Fibroblast of skin of right biceps (primary cell): ENCODE measurements at places on chromosomes 7 and 10.

DNA sequence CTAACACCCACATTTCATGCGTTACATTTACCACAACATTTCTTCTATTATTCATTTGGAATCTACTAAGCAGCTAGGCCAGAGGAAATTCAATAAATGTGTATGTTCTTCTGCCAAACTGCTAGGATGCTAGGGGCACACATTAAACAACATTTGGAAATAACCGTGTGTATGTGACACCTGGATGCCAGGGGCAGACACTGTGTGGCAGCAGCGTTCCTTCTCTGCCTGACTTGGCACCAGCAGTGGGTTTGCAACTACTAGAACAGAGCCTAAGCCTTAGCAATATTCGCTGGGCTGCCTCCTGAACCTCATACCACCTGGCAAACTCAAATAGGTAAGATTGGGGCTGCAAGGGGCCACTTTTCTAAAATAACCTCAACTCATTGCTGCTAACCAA lies 182.1 kb downstream of the CHCHD3 start:
- no peak for DNase-seq

DNA sequence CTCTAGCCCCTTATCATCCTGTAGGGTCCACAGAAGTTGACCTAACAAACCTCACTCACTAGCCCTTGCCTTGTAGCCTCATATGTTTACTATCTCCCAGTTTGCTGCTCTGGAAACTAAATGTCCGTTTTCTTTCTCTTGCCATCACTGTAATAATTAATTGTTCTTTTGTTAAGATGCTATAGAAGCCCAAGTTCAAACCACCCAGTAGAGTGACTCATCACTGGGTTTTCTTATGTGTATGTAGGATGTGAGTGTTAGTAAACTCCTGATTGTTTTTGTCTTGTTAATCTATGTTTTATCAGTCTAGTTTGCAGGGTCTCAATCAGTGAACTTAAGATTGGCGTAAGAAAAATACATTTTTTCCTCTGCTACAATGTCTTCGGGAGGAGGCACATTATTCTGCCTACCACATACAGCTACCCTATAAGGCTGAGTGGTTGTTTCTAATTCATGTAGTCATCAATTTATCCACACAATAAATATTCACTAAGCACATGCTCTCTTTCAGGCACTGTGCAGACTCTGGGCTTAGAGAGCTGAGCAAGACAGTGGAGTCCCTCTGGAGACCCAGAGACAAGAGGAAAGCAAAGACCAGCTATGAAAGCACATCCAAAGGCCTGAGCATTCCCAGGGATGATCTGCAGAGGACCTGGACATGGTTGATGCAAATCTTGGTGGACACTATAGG lies 474.1 kb upstream of the AKR1E2 start:
- peak; percentile 85 for DNase-seq

DNA sequence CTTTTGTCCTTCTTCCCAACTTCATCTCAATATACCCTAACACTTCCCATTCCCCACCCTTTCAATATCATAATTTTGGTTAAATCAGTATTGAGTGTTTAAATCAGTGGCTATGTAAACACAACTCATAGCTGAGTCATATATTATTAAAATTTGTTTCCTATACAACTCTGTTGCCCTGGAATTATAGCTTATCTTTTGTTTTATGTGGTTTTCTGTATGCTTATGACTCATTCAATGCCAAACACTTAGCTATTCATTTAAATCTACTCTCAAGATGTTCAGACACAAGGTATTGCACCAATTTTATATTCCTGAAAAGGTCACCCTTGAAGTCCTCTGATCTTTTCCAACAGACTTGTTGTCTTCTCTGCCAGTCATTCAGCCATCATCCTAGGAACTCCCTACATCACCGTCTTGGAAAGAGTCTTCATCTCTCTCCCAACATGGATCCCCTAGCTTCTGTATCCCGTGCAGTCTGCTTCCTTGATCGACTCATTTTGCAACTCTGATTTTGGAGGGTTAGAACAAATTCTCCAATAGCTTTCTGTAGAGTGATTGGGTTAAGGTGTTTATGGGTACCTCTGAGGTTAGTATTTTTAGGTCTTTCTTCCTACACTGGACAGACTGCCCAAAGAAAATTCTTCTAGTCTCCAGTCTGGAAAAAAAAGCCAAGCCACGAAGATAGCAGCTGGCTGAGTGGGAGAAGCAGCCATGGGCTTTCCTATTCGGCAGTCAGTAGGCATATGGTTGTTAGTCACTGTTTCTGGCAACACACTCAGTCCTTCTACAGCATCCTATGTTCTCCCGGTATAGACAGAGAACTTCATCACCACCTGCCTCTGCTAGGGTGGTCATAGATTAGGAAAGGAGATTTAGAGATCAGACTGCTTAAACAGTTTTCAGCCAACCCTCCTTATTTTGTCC lies 102.1 kb downstream of the CRPPA start:
- DNase-seq = peak; percentile 6

GRCh38 chr10:35007858-35008301 lies 82.3 kb downstream of the CUL2 start:
- no peak for DNase-seq

DNA sequence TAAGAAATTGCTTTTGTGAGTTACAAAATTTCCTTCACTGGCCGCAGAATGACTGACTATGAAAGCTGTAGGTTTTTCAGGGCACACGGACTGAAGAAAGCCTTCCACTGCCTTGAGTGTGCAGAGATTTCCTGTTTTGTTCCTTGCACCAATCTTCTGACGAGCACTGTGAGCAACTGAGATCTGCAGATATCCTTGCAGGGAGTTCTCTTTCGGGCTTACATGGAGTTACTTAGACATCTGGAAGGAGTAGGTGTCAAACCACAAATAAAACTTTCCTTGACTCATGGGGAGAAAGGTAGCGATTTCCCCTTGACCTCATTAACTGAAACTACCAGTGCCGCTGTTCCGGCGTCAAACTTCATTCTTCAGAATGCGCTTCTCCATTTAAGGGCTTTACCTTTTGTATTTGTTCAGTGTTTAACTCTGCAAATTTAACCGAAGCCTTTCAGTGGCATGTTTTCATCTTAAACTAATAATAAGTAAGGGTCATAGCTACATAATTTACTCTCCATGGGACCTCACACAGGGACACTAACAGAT lies 1175.3 kb downstream of the GATA3 start:
- DNase-seq = no peak

GRCh38 chr10:71218046-71218650 lies 5.8 kb downstream of the UNC5B start:
- DNase-seq = peak; percentile 70

- peak; percentile 53 for DNase-seq
Measured at GRCh38 chr7:77569514-77570232, 32.6 kb downstream of the PTPN12 start.

GRCh38 chr10:119651514-119652360 lies 557 bp downstream of the BAG3 start:
- no peak for DNase-seq

DNA sequence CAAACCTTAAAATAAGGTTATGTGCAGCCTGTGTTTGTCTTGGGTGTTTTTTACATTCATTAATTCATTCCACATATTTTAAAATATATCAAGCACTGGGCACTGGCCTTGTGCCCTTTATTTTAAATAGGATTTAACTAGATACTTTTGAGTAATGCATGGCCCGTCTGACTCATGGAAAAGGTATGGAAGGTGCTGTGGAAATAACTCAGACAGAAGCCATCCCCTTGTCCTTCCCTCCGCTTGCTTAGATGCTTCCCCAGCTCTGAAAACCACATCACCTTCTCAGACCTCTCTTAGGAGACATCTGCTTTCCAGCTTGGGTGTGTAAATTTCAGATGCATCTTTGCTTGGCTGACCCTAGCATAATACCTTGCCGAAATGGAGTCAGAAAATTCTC lies 30.5 kb downstream of the SLC18A2 start:
- DNase-seq = peak; percentile 35

DNA sequence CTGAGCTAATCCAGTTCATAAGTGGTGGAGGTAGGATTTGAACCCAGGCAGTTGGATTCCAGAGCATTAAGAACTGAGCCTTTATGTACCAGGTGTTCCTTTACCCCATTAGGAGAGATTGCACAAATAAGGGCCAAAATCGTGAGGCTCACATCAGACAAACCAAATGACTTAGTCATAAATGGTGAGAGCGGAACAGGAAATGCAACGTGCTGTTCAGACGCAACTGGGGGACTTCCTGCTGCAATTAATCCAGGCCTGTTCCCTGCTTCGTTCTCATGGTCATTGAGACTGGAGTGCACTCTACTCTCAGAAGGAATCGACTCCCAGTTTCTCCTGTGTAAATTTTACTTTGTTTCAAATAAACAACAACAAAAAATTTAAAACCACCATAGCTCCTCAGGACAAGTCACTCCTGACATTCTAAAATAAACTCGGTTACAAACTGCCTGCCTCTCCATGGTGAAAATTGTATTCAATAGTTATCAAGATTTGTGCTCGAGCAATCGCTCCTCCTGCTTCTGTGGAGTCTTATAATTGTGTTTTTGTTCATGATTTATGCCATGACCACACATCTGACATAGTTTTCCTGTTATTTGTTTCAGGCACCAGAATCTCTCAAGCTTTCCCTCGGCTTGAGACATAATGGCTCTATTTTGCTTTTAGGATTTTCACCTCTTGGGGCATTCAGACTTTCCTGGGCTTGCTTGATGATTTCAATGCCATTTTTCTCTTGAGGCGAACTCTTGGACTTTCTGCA lies 115.3 kb upstream of the BMPER start:
- DNase-seq = peak; percentile 47

GRCh38 chr7:42932811-42933591 lies 825 bp downstream of the MRPL32 start:
- DNase-seq = peak; percentile 46

GRCh38 chr7:49522111-49522510 lies 251.3 kb upstream of the VWC2 start:
- DNase-seq = no peak

DNA sequence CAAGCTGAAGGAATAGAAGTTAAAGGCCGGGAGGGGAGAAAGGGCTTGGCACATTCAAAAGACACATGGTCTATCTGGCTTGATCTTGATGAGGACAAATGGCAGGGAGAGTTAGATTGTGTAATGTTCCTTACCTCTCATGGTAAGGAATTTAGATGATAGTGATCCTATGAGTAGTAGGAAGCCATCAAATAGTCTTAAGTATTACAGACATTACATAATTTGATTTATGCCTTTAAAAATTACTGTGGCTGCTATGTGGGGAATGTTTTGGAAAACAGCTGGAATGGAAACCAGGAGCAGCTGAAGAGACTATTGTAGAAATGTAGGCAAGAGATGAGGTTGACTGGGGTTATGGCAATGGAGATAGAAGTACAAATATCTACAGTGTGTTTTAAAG lies 351.3 kb upstream of the BMPER start:
- peak; percentile 56 for DNase-seq

- no peak for DNase-seq
Measured at GRCh38 chr10:126893206-126893605, 12.0 kb upstream of the DOCK1 start.

GRCh38 chr10:63920926-63921325 lies 399.7 kb downstream of the REEP3 start:
- no peak for DNase-seq

GRCh38 chr7:157865351-157866165 lies 528.8 kb downstream of the DNAJB6 start:
- DNase-seq = no peak

DNA sequence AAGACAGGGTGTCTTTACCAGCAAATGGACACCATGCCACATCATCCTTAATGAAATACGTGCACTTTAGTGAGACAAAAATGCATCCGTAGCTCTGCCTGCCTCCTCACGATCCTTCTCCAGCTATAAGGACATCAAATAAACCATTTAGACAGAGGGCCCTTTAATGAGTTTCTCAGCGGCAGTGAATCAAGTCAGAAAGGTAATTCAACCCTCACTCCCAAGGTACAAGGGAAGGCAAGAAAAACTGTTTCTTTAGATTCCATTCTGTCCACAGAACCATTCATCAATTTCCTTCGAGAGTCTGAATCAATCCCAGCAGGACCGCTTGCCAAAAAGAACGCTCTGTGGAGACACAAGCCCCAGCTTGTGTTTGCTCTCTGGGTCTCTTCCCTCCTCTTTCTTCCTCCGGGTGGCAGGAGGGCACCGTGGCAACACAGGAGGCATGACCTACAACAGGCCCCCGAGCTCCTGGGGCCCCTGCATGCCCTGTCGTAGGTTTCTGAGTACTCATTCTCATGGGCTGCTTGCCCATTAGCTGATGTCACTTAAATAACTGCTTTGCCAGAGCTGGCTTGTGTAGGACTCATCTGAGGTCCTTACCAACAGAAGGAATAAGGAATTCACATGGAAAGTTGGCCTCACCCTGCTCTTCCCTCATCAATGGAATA lies 297.8 kb upstream of the PRKCQ start:
- peak; percentile 22 for DNase-seq

DNA sequence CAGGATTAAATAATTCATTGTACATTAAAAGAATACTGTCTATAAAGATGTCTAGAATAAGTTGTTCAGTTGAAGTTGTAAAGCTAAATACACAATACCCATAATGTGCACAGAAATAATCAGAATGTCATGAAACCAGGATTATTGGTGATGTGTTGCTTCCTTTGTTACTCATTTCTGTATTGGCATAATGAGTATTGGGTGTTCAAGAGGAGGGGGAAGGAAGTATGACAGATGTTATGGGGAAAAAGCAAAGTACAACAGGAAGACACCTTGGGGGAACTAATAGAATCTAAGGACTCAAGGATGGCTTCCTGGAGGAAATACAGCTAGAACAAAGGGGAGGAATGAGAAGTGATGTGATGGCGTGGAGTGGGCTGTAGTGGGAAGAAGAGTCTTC lies 15.0 kb downstream of the ANKRD1 start:
- no peak for DNase-seq

DNA sequence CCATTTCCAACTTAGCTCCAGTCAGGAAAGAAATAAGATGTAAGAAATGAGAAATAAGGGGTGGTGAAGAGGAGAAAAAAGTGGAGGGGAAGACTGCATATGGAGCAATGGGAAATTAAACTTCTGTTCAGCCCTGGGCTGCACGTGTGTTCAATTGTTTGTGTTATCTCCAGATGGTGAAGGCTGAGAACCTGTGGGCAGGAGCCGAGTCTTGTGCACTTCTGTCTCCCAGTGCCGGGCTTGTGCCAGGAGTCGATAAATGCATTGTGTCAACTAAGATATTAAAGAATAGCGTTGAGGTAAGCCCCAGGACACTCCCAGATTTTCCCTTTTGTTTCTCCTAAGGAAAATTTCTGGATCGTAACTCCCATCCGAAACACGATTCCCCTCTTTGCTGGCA lies 98.2 kb downstream of the PRLHR start:
- no peak for DNase-seq

DNA sequence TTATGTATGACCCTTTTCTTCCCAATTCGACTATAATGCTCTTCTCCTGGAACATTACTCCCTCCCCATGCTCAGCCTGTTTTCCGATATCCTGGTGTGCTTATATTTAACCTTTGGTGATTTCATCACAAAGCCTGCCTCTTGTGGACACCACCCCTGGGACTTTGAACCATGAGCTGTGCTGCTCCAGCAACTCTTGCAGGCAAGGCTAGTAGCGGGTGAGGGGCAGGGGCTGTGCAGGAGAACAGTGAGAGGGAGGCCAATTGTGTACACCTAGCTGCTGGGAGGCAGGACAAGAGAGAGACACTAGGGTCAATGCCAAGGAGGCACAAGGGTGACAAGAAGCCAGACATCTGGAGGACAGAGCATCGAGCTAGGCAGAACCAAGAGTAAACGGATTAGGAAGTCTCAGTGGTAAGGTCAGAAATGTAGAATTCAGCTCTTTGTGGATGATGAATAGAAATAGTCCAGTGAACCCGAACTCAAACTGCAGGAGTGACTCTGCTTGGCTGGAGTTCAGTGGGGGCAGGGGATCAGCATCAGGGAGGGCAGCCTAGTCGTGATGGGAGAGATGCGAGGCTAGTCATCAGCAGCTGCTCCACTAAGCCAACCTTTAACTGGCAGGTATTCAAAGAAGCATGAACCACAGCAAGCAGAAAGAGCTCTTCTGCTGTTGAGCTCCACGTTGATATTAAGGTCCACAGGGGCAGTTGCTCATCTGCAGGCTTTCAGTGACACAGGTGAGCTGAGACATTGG lies 31.0 kb upstream of the MKI67 start:
- no peak for DNase-seq
